NCI-H187 (cell line): ENCODE measurements at places on chromosomes 11 and 22.

DNA sequence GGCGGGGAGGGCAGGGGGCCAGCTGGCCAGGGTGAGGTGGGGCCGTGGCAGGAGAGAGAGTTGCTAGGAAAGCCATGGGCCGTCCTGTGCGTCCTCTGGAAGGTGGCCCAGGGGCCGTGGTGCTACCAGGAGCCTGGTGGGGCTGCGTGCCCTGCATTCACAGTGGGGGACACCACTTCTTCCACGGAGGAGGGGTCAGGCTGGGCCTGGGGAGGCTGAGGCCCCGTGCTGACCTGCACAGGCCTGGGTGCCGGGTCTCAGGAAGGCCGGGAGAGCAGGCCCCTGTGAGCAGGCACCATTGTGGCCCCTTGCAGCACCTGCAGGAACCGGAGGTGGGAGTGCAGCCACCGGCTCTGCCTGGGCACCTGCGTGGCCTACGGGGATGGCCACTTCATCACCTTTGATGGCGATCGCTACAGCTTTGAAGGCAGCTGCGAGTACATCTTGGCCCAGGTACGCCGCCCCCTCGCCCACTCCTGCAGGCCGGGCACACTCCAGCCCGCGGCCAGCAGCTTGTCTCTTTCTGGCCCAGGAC lies 12.0 kb downstream of the MUC5B start:
- DNase-seq: no peak

DNA sequence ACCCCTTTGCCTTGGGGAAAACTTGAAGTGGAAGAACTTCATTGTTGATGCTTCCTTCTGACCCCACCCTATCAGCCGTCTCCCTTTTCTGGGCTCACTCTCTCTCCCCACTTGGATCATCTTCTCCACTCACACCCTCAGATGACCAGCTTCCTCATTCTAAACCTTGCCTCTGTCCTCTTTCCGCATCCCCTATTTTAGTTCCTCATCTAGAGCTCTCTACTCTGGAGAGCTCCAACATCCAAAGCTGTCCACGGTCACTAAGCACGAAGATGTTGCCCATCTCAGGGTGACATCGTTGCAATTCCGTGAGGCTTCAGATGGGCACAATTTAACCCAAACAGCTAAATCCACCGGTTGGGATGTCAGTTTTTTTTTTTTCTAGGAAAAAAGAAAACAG lies 31.6 kb upstream of the ME3 start:
- DNase-seq: no peak

GRCh38 chr11:18397921-18398320 lies 3.6 kb downstream of the LDHA start:
- DNase-seq: no peak

DNA sequence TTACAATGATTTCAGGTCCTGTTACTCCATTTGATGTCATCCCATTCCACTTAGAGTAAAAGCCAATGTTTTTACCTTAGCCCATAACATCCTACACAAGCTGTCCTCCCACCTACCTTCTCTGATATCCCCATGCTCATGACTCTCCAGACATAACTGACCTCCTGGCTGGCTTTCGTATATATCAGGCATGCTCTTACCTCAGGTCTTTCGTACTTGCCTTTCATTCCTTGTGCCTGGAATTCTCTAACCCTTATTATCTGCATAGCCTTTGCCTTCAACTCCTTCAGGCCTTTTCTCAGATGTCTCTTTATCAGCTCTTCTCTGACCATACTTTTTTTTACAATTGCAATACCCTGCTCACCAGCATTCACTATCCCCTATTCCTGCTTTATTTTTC lies 10.3 kb upstream of the CYB5R2 start:
- no peak for DNase-seq

GRCh38 chr11:127448101-127448500 lies 447.5 kb upstream of the KIRREL3 start:
- no peak for DNase-seq

GRCh38 chr11:127625402-127625801 lies 624.8 kb upstream of the KIRREL3 start:
- DNase-seq: no peak

DNA sequence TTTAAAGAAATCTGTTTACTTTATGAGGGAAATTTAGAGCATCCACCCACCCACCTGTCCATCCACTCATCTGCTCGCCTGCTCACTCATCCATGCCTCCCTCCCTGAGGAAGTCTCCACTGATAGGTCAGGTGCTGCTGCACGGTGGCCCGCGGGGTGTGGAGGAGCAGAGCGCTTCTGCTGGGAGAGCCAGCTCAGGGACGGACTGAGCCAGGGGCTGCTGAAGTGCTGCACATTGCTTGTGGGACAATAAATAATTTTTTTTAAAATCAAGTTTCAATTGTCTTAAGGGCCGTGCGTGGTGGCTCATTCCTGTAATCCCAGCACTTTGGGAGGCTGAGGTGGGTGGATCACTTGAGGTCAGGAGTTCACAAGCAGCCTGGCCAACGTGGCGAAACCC lies 148.9 kb downstream of the TBC1D22A start:
- no peak for DNase-seq

GRCh38 chr11:67117176-67117575 lies 1.9 kb upstream of the KDM2A start:
- DNase-seq: no peak

- DNase-seq: no peak
These were observed 120.8 kb downstream of the CTTN start for GRCh38 chr11:70519117-70519516.

DNA sequence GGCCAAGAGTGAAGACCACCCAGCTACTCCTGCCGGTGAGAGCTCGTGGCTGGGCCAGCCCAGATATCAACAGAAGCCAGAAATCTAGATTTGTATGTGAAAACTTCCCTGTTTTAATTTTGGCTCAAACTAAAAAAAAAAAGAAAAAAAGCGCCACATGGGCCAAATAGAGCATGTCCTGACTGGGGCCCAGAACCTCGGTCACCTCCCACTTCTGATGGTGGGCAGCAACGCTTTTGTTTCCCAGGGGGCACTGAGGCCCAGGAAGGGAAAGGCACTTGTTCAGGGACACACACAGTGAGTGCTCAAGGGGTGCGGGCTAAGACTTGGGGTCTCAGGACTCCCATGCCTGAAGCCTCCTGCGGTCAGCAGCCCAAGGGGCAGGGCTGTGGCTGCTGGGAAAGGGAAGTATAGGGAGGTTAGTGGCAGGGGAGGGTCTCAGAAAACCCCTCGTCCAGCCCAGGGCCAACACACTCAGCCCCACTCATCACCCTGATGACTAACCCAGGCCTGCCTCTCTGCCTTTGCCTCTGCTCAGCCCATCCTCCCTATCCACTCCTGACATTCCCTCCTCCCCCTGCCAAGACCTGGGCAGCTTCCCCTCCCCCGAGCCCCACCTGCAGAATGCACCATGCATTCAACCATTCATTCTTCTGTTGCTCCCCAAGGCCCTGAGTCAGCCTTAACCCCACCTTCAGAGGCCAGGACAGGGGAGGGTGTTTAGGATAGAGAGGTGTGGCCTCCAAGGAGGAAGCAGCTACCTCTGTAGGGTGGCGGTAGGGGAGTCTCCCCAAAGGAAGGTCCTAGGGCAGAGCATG lies 30.0 kb upstream of the TCF20 start:
- no peak for DNase-seq

DNA sequence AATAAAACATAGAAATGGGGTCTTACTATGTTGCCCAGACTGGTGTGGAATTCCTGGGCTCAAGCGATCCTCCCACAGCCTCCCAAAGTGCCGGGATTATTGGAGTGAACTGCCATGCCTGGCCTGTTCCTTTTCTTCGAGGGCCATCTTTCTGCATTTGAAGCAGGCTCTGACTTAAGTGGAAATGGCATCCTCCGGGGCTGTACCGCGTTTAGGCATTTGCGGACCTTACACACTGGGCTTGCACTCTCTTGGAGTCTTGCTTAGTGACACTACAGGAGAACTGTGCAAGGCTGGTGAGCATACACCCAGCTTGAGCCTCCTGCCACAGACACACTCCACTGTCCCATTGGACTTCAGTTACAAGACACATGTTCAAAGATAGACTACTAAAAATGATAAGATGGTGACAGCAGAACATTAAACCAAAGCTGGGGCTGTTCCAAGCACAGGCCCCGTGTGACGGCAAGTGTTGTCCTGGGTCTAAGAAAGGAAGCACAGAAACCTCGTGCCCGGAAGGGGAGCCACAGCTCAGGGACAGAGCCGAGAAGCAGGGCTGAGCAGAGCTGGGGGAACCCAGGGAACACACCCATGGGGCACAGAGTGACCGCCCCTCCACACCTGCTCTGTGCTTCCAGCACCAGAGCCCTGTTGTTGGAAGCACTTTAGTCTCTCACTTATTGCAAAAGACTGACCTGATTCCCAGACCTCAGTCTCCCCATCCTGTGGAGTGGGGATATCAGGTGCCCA lies 59.0 kb upstream of the SHANK2 start:
- no peak for DNase-seq

DNA sequence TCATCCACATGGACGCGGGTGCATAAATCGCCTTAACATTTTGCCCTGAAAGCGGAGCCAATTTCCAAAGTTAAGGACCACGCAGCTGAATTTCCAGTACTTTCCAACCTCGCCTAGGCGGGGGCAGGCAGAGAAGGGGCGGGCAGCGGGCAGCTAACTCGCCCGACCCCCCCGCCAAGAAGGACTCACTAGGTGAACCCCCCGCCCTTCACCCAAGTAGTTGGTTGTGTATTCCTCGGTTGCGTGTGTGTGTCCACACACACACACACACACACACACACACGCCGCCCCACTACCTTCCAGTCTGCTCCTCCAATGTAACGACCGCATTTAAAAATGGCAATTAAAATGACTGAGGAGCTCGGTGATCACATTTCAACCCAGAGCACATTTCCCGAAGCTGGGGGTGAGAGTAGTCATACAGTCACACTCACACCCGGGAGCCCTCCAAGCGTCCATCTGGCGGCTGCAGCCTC lies 1.4 kb downstream of the TENM4 start:
- DNase-seq: no peak

DNA sequence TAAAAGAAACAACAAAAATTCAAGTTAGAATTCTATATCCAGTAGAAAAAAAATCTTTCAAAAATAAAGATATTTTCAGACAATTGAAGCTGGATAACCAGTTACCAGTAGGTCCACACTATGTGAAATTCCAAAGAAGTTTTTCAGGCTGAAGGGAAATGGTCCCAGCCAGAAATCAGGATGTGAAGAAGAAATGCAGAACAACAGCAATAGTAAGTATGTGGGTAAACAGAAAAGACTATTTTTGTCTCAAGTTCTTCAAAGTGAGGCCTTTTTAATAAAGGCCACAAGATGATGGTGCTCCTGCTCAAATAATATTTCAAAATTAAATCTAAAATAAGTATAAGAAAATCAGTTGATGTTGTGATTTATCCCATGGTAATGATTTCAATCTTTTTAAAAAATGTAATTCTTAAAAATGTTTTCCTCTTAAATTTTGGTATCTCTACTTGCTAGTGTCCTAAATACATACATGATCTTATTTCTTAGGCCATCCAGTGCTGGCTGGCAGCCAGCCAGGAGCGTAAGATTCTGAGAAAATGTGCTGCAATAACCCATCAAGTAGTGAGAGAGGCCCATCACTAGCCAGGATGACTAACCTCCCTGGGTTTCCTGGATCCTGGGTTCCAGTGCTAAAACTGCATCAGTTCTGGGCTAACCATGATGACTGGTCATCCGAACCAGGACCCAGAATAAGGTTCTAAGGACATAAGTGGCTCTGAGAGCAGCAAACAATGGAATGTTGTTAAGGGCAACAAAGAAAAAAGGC lies 15.6 kb upstream of the UCP3 start:
- no peak for DNase-seq

GRCh38 chr11:106217456-106217855 lies 140.0 kb downstream of the AASDHPPT start:
- no peak for DNase-seq

GRCh38 chr11:11989774-11990744 lies 18.4 kb downstream of the DKK3 start:
- DNase-seq: no peak

DNA sequence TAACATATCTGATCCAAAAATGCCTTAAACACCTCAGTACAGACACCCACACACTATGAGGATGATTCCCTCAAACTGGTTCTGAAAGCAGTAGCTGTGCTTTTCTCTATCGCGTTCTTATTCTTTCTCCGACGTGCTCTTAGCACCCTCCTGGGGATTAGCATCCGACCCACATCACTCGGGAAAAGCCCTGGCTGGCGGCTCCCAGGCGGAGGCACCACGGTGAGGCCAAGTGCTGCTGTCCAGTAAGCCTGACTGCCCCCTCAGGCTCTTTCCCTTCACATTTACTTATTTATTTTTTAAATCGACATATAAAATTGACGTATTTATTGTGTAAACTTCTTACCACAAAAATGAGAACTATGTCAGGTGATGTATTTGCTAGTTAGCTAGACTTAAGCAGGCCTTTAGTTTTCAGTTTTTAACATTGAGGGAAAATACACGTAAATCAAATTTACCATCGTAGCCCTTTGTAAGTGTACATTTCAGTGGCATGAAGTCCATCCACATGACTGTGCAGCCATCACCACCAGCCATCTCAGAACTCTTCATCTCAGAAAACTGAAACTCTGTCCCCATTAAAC lies 19.2 kb downstream of the TBX1 start:
- DNase-seq: no peak

GRCh38 chr22:45284705-45285262 lies at the start of gene UPK3A:
UPK3A (plus strand) TSS chr22:45284949; CDS start chr22:45285014, 65 bp downstream.
- no peak for DNase-seq

DNA sequence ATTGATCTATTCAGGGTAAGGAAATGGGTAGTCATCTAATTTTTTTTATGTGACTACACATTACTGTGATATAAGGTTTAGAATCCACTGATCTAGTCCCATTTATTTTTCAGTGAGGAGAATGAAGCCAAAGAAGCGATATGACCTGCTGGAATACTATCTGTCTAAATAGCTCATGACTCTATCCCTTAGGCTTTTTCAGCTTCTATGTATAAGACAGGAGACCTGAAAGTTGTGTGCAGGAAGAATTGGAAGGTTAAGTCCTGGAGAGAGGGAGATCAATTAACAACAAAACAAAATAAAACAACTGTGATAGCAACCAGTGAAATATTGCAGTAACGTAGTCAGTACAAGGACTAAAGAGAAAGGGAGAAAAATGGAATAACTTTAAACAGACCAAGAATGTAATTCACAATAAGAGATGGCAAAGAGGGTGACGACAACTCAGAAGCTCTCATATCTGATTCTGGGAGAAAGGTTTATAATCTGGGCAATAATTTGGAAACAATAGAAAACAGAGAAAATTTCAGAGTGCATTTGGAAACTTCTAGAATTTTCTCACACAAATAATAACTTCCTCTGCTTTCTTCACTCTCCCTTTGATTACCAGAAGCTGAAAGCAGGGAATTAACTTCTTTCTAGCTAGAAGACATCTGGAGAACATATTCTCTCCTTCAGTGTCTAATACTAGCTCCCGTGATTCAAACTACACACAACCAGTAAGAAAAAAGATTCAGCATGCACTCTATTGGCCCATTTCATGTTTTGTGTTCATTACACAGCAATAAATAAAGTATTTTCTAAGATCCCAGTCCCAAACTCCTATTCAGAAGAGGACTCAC lies 19.2 kb upstream of the CASP12 start:
- DNase-seq: no peak

- no peak for DNase-seq
These were observed 5.0 kb downstream of the ARHGAP42 start for GRCh38 chr11:100691896-100692653.

GRCh38 chr11:44096360-44097185 lies 1.1 kb downstream of the EXT2 start:
- DNase-seq: no peak

GRCh38 chr11:75429902-75430713 lies 2.9 kb downstream of the KLHL35 start:
- no peak for DNase-seq
